ENCODE measurements at places on chromosomes 2 and 18.

DNA sequence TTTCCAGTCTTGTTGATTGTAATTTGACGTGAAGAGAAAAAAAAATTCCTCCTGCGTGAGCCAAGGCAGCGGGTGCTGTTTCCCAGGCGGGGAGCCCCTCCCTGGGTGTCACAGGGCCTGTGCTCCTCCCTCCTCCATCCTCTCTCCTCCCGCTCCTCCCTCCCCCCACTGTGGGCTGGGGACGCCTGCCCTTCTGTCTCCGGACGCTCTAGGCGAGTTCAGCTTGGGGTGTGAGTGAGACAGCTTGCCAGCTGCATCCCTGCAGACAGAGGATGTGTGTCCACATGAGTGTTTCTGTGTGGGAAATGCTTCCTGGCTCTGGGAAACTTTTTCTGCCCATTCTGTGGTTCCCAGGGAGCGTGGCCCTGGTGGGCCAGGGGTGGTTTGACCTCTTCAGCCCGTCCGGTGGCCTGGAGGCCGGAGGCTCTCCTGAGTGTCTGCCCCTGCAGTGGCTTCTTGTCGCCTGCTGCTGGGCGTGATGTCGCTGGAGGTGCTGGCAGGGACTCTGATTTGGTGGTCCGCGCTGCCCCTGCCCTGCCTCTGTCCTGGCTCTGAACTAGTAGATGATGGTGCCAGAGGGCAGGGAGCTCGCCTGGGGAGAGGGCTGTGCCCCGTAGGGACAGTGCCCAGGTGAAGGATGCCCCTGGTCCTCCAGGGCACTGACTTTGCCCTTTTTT is 96.4 kb downstream of the USP40 start:
- DNase-seq, result no peak

DNA sequence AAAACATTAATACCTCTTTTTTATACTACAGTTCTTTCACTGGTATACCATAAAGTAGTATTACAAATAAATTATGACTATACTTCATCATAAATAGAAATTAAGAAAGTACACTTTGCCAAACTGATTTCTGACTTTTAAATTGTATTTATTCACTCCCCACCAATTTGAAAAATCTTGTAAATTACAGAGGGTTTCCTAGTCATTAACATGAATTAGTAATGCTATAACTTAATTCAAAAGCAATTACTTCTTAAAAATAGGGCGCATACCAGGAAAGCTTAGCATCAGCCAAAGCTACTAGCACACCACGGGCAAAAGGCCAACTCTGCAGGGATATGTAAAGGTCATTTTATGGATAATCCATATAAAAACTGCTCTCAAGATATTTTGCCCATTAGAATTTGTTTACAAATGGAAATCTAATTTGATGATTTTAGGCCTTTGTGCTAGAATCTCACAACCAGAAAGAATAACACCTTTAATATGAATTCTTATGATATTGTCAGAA is 142.3 kb downstream of the PIGN start:
- no peak for DNase-seq

- DNase-seq, result no peak
These were observed 246.1 kb upstream of the ST6GAL2 start for GRCh38 chr2:107132070-107132469.

DNA sequence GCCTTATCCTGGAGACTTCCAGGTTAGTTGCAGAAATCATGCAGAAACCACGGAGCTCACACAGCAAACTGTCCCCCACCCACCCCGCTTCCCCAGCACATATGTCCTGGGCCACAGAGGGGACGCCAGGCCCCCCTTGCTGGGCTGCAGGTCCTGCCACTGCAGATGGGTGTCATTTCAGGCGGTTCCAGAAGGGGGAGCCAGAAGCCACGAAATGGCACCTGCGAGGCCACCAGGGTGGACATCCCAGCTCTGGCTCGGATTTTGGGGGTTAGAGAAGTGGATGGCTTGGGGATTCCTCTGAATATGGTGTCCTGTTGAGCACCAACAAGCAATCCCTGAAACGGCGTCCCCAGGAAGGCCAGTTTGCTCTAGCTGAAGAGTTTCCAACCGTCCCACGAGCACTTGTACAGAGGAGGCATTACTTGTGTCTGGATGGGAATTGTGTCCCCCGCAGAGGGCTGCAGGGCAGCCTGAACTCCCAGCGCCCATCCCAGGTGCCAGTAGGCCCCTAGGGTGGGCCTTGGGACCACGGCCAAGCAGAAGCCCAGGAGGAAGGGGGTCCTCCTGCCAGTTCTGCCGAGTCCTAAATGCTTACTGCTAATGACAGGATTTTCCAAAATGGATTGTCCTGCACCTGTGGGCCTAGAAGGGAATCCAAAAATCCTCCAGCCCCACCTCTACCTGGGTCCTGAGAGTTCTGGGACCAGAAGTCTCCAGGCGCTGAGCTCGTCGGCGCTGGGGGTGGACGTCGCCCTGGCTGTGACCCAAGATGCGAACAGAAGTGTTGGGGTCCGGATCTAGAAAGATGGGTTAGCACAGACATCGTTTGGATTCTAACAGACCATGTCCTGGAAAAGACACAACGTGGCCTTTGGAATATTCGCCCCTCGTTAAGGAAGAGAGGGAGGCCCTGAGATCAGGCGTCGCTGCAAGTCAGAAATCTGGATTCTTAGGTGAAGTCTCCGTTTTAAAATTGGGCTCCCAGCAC is 14.6 kb upstream of the NFATC1 start:
- DNase-seq, result no peak

GRCh38 chr2:10900216-10901109 is 11.3 kb upstream of the KCNF1 start:
- DNase-seq, result no peak

GRCh38 chr2:2832657-2833056 is 501.6 kb upstream of the MYT1L start:
- no peak for DNase-seq

DNA sequence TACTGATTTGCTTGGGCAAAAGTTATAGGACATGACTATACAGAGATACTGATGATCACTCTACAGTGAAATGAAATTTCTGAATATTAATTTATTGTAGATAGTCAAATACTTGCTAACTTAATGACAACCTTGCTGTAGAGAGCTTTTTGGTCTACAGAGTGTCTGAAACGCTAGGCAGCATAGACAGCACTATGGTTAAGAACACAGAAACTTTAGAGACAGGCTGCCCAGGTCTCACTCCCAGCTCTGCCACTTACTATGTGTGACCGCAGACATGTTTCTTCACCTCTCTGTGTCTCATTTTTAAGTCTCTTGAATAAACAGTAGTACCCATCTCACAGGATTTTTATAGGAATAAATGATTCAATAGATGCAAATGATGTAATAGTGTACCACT is 247.0 kb downstream of the TCF4 start:
- DNase-seq, result no peak

GRCh38 chr2:212274215-212274614 is 264.4 kb downstream of the ERBB4 start:
- no peak for DNase-seq

- DNase-seq, result no peak
These were observed 77.4 kb upstream of the OSR1 start for GRCh38 chr2:19435815-19436214.
